ENCODE measurements at places on chromosomes 2 and 18. TPM values are rescaled to one million over a fixed set of nuclear protein-coding genes. Genes with fewer than 3 reads are reported as not detected.

The NEU2 gene
- not detected for total RNA-seq

The LRRC30 gene
- total RNA-seq, result not detected

The XIRP2 gene
- total RNA-seq, result 0.42 TPM

The SCN3A gene
- 0.83 TPM for total RNA-seq

The PRPF40A gene
- 111 TPM for total RNA-seq

- no peak for DNase-seq
Measured at GRCh38 chr2:110688594-110689091, 10.8 kb upstream of the BUB1 start.

- DNase-seq, result no peak
Measured at GRCh38 chr2:197848602-197849001, 44.2 kb downstream of the PLCL1 start.

- no peak for DNase-seq
Measured at GRCh38 chr2:134195341-134195740, 58.5 kb upstream of the MGAT5 start.

- DNase-seq, result no peak
Measured at GRCh38 chr2:54430649-54431048, 25.5 kb upstream of the SPTBN1 start.

DNA sequence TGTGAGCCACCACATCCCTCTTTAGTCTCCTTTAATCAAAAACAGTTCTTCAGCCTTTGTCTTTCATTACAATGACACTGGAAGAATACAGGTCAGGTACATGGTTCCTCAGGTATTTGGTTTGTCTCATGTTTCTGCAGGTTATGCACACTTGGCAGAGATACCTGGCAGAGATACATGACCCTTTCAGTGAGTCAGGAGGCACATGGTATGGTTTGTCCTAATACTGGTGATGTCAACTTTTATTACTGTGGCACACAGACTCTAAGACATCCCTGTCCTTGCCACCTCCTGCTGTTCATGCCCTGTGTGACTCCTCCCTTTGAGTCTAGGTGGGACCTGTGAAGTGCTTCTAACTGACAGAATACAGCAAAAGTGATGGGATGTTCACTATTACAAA, 58.4 kb downstream of the SPIRE1 start:
- no peak for DNase-seq

- DNase-seq, result no peak
Measured at GRCh38 chr2:182240862-182241371, 185.9 kb downstream of the PDE1A start.

DNA sequence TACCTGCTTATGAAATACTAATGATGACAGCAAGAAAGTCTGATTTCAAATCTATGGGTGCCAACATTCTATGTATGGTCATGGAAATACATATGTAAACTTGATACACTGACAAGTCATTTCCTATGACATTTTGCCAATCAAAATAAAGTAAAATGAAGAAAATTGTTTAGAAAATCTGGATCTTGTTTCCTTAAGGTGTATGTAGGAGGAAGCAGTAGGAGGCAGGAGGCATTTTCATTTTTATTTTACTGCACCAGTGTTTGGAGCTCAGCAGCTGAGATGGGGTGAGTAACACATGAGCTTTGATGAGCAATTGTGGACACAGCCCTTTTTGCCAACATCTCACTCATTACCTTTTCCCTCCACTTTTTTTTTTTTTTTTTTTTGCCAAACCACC, 167.0 kb downstream of the AFF3 start:
- DNase-seq, result no peak

Data from ureter (tissue), 1 donor.